ENCODE measurements at places on chromosomes 16 and 17.
A peak's percentile ranks its signal among the peaks of the same experiment; 100 is the strongest.

DNA sequence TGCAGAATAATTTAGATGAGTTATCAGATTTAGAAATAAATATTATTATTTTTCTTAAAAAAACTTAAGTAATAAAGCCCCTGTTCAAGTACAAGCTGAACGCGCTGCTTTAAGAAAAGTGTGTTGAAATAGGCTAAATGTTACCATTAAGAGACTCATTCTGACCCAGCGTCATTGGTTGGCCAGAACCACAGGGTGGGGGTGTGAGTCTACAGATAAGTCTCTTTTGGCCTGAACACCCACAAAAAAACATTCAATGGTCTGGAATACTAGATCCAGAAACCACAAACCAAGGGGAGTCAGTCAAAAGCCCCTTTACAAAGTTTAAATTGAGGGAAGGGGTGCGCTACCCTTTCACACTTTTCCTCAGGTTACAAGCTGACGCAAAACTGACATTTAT is 776.1 kb downstream of the KCNJ2 start:
- no peak for DNase-seq

DNA sequence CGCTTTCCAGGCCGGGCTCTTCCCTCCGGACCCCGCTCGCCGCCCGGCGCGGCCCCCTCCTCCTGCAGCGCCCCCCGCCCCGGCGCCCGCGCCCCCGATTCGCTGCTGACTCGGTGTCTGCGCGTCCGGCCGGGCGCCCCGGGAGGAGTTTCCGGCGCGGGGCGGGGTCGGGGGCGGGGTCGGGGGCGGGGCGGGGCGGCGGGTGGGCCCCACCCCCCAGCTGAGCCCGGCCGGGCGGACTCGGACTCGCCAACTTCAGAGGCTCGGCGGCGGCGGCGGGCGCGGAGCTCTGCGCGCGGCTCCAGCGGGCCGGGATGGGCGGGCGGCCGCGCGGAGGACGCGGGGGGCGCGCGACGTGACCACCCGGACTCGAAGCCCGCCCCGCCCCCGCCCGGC is at the start of gene METRNL:
Gene METRNL (plus strand): TSS at position 258 of the 396 bp plus-strand sequence. CDS start 207 bp downstream, outside the sequence.
- DNase-seq: peak; percentile 63

DNA sequence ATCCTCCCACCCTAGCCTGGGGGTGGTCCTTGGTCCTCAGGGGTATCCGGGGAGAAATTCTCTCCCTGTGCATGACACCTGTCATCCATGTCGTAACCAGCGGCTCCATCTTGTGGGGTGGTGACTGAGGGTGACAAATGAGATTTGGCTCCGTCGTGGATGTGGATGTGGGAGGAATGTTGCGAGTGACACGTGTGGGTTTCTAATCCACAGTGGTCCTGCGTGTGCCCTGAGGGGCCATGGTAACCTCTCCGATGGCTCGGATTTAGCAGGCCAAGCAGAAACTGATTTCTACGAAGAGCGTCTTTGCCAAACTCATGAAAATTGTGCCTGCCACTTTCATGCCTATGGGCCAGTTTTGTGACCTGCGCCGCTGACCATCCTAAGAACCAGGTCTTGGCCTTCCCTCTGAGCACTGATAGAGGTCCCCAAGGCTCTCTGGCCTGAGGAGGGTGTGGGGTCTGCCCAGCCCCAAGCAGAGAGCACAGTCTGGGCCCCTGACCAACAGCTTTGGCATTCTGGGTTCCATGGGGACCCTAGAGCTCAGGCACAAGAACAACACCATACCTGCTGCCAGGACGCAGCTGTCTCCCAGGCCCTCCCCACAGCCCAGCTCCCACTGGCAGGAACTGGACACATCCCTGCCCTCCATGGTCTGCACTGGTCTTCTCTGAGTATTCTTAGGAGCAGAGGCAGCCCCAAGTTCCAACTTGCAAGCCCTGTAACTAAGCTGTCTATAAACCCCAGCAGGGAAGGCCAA is 79.0 kb downstream of the AMFR start:
- DNase-seq: no peak

- no peak for DNase-seq
Measured at GRCh38 chr16:87502308-87502969, 9.6 kb upstream of the ZCCHC14 start.

GRCh38 chr16:24523569-24523968 is 15.8 kb upstream of the RBBP6 start:
- DNase-seq: no peak

DNA sequence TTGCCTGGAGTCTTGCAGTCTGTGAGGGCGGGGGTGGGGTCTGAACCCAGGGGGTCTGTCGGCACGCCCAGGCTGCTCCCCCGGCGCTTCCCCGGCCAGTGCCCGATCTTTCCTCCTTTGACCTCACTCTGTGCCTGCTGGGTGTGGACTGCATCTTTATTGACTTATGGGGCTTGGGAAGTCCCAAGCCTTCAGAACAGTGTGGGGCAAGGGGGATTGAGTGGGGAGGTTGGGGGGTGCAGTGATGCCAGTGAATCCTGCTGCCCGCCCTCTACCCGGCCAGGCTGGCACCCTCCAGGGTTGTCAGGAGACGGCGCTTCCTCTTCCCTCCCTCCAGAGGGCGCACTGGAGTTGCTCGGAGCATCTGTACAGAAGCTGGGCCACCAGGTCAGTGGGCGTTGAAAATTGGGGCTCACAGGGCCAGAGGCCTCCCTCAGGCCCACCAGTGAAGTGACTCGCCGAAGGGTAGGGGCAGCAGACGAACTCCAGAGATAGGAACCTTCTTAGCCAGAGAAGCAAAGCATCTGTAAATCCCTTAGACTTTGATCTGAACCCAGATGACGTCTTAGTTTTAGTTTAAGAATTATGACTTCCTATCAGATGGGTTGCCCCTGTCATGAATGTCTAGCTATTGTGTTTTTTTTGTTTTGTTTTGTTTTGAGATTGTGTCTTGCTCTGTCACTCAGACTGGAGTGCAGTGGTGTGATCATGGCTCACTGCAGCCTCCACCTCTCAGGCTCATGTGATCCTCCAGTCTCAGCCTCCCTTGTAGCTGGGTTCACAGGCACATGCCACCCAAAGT is 184.8 kb upstream of the CIBAR2 start:
- peak; percentile 46 for DNase-seq

GRCh38 chr16:68490358-68490757 is 42.0 kb upstream of the SMPD3 start:
- no peak for DNase-seq

GRCh38 chr16:1831186-1832075 is 4.4 kb downstream of the FAHD1 start:
- DNase-seq: no peak

GRCh38 chr17:14202388-14203166 is 34.1 kb downstream of the CDRT15 start:
- no peak for DNase-seq

DNA sequence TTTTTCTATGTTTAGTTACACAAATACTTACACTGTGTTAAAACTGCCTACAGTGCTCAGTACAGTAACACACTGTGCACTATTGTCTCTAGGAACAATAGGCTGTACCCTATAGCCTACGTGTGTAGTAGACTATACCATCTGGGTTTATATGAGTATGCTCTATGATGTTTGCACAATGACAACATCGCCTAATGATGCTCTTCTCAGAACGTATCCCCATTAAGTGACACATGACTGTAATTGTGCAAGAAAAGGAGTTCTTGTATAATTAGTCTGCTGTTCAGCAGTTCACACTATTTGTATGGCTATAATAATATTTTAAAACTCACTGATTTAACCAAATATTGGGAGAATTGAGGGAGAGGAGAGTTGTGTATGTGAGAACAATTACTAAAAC is 173.7 kb downstream of the TRIM37 start:
- no peak for DNase-seq

- no peak for DNase-seq
Measured at GRCh38 chr17:72056155-72056554, 64.7 kb upstream of the SOX9 start.

GRCh38 chr17:81601525-81602120 is 35.3 kb downstream of the NPLOC4 start:
- DNase-seq: no peak

GRCh38 chr16:3878610-3879009 is 1.9 kb downstream of the CREBBP start:
- DNase-seq: no peak

DNA sequence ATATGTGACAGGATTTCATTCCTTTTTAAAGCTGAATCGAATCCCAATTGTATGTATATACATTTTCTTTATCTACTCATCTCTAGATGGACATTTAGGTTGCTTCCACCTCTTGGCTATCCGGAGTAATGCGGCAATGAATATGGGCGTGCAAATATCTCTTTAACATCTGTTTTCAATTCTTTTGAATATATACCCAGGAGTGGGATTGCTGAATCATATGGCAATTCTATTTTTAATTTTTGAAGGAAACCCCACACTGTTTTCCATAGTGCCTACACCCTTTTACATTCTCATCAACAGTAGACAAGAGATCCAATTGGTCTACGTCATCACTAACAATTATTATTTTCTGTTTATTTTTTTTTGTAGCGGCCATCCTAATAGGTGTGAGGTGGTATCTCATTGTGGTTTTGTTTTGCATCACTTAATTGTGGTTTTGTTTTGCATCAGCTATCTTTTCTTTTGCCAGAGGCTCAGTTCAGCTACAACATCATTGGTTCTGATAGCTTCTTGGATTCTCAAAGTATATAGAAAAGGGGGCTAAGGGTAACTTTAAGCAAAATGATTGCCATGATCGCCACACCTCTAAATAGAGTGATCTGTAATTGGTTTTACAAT is 25.6 kb upstream of the MAP2K6 start:
- no peak for DNase-seq

- DNase-seq: no peak
Measured at GRCh38 chr17:63571632-63572310, 21.5 kb downstream of the DCAF7 start.

- no peak for DNase-seq
Measured at GRCh38 chr16:72241930-72242329, 70.0 kb upstream of the PMFBP1 start.

- DNase-seq: no peak
Measured at GRCh38 chr17:29733166-29733565, 110.5 kb upstream of the CORO6 start.

DNA sequence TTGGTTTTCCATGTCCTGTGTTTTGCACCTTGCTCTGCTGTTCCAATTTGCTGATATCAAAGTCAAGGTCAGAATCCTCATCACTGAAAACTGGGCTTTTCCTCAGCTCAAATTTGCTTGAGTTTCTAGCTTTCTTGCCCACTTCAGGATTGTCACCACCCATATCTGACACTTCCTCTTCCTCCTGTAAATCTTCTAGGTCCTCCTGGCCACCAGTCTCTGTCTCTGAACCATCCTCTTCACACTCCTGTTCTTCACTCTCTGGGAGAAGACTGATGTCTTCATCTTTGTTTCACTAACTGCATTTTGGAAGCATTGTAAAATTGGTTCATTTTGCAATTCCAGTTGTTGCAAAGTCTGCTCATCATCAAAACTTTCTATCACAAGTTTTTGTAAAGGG is 63.4 kb upstream of the RBL2 start:
- no peak for DNase-seq

DNA sequence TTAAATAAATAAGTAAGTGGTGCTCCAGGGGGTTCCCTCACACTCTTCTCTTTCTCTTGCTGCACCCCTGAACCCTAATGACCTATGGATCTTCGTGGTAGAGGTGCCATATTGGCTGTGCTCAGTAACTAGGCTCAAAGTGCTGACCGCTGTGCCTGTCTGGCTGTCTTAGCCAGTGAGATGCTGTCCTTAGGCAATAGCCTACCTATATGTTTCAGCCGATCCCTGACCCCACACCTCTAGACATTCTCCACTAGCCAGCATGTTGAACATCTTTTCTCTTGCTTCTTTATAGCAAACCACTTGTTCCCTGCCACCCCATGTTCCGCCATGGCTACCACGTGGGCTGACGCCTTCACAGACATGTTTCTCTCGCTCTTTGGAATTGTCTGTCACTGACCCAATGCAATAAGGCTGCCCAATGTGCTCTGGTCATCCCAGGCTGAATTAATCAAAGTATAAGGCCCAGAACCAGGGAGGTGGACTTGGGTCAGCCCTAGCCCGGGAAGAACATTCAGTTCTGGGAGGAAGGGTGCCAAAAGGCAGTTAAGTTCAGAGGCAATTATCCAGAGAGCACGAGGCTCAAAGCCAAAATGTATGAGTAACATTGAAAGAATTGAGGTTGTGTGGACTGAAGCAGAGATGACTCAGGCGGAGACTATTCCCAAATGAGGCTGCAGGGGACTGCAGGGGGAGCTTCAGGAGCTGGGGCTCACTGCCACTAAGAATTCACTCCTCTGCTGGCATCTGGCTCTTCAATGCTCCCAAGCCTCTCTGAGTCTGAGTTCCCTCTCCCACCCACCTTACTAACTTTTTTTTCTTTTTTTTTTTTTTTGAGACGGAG is 28.7 kb upstream of the TNRC6A start:
- DNase-seq: no peak

- no peak for DNase-seq
Measured at GRCh38 chr17:21392266-21392665, 16.1 kb downstream of the KCNJ12 start.

DNA sequence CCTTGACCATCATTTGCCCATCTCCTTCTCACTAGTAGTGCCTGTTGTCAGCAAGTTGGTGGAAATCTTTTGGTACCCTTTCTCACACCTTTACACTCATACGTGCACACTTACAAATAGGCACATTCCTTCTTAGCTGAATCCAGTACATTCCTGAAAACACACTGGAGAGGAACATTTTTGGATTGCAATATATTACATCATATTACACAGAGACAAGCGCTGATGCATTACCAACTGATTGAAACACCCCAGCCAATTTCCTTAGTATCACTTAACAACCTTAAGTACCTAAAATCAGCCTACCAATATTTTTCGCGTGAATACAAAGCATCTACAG is 64.1 kb downstream of the PLCG2 start:
- no peak for DNase-seq

GRCh38 chr17:27276653-27277156 is 17.2 kb upstream of the WSB1 start:
- no peak for DNase-seq

GRCh38 chr16:22373662-22374310 is 633 bp downstream of the CDR2 start:
- peak; percentile 19 for DNase-seq

DNA sequence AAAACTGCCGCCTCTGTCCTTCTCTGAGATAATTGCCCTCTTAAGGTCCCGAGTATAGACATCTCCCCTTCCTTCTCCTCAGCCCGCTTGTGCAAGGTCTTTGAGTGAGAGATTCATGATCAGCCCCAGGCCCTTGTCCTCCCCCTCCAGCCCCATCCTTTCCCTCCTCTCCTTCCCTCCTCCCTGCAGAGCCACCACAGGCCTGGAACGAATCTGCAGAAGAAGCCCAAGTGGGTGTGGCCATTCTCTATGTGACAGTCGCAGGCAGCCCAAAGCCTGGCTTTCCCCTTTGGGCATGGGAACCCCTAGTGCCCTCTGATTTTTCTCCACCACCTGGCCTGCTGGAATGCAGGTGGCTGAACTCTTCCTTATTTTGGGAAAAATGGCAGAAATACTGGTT is 7.2 kb upstream of the NDRG4 start:
- DNase-seq: no peak

GRCh38 chr17:41935641-41936040 is 5.2 kb downstream of the ODAD4 start:
- no peak for DNase-seq

DNA sequence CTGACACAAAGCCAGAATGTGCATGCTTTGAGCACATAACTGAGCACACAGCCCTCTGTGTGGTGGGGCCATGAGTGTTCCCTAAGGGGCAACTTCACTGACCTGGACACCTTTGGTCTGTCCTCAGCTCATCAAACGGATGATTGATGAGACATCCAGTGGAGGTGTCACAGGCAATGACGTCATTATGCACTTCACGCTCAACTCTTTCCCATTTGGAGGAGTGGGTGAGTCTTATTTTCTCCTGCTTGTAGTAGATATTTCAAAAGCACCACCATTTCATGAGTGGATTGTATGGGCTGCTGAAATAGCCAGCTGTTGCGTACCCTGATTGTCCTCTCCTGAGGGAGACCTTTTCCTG is 16.2 kb downstream of the ALDH3A2 start:
- DNase-seq: no peak
